ENCODE measurements at places on chromosomes 4 and X. TPM values are rescaled to one million over a fixed set of nuclear protein-coding genes. Genes with fewer than 3 reads are reported as not detected.

OPRPN gene
- total RNA-seq, result not detected

RAPGEF2 gene
- 70.6 TPM for total RNA-seq

S100G gene
- not detected for total RNA-seq

XG gene
- total RNA-seq, result 10.7 TPM

FABP2 gene
- total RNA-seq, result not detected

LRP2BP gene
- total RNA-seq, result 0.38 TPM
